RPMI8226 (cell line): ENCODE measurements at places on chromosomes 2 and 18.
A peak's percentile ranks its signal among the peaks of the same experiment; 100 is the strongest.

DNA sequence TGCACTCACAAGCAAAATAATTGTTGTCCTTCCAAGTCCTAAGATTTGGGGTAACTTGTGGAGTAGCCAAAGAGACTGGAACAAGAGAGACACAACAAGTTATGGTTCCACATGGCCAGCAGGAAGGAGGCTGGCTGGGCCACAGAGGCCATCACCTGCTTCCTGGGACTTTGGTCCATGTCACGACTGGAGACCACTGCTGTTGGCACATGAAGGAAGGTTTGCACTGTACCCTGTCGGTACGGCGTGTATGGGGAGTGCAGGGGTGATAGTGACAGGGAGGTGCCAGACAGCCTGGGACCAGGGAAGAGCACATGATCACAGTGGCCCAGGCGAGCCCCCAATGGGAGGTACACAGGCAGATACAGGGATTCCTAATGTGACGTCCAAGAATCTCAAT is 15.5 kb downstream of the SLC66A2 start:
- DNase-seq = no peak

DNA sequence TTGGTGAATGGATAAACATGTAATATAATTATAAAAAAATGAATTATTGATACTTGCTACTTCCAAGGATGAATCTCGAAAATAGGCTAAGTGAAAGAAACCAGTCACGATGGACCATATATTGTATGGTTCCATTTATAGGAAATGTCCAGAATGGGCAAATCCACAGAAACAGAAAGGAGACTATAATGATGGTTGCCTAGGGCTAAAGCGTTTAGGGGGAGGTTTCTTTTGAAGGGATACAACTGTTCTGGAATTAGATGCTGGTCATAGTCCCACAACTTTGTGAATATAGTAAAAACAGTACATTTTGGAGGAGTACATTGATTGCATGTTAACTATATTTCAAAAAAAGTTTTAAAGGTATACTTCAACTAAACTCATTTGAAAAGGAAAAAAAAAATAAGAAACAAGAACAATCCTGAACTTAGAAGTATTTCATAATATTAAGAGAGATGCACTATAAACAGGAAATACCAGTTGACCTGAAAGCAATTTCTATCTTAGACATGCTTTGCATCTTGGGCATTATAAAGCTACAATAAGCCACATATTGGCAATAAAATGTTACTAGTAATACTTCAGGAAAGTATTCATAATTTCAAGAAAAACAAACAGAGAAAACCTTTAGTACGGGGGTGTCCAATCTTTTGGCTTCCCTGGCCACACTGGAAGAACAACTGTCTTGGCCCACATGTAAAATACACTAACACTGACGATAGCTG is 130.0 kb downstream of the C2orf74 start:
- no peak for DNase-seq

DNA sequence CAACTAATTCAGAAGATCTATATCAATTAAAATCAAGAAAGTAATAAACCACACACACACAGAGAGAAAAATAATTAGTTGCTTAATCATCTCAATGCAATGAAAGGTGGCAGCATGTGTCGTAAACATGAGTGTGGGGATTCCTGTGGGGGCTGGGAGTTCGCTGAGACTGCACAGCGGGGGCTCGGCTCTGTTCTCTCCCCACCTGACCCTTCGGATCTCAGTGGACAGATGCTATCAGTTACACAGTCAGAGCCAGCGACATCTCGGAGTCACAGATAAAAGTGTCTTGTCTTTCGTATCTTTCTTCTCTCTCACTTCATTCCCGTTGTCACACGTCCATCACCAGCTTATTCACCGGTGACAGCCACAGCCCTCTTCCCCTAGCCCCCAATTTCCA is 37.1 kb downstream of the COLEC12 start:
- DNase-seq = no peak

DNA sequence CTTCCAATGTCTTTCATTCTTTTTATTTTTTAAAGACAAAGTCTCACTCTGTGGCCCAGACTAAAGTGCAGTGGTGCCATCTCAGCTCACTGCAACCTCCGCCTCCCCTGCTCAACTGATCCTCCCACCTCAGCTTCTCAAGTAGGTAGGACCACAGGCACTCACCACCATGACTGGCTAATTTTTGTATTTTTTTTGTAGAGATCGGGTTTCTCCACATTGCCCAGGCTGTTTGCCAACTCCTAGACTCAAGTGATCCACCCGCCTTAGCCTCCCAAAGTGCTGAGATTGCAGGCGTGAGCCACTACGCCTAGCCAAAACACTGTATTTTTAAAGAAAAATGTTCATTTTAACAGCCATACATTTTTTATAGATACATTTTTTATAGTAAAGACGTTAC is 12.7 kb downstream of the GCKR start:
- peak; percentile 50 for DNase-seq

GRCh38 chr2:136323935-136324334 is 206.0 kb upstream of the CXCR4 start:
- no peak for DNase-seq

DNA sequence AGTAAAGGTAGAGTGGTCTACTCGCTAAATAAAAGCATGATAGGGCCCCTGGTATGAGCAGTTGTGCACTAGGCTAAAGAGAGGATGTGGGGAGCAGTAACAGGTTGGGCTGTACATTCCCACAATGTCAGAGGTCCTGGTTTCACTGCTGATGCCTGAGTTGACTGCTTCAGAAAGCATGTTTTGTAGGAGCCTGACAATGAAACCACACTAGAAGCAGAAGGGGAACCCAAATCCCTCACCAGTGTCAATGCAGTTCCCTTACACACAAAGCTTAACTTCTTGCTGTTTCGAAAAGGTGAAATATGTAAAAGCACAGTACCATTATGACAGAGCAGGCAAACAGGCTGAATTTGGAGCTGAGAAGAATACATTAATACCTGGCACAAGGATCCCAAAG is 291.7 kb upstream of the KYNU start:
- no peak for DNase-seq

- peak; percentile 59 for DNase-seq
These were observed 714 bp downstream of the RPIA start for GRCh38 chr2:88692187-88692586.

DNA sequence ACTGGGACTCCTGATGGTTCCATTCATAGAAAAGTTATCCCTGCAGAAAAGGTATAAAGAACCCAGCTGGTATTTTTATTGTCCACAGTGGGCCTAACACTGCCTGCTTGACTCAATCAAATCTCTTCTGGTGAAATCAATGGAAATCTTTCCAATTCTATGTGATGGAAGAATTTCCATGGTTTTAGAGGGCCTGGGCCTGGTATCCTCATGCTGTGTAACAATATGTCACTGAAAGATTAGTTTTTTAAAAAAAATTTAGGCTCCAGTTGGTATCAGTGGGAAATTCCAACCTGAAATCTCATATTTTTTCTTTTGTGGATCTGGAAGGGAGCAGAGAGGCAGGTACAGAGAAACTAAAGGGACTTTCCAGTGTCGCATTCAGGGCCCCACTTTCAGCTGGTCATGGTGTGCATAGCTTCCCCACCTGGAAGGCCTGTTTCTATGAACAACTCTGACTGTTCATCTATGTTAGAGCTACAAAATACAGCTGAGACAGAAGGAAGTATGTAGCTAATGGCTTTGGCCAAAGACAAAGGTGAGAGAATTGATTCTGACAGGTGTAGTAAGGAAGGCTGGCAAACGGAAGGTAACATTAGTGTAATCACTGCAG is 20.9 kb downstream of the NEB start:
- no peak for DNase-seq

DNA sequence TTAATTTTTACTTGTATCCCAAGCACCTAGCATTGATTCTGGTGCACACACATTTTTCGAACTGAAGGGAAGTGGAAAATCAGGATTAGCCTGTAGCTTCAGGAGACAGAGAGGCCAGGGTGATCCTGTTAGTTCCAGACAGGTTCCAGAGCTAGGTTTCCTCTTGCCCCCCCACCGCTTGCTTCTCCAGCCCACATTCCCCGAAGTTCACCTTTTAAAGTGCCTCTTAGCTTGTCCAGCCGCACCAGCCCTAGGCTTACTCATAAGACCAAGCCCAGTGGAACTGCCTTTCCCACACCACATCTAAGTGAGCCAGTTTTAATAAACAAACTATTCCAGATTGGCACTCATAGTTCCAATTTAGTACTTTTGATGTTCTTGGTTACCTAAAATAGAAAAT is 898.6 kb upstream of the KLHL29 start:
- DNase-seq = no peak

DNA sequence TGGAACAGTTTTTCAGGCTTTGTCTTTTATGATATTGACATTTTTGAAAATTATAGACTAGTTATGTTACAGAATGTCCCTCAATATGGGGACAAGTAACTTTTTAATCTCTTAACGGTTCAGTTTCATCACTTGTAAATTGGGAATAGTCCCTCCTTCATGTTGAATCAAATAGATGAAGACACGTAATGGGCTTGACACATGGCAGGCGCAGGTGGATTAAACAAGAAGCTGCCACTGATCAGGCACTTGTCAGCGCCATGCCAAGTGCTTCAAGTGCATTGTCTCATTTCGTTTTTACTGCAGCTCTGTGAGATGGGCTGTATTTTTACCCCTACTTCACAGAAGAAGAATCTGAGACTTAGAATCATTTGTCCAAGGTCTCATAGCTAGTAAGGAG is 9.5 kb upstream of the SMAD4 start:
- DNase-seq = no peak

- no peak for DNase-seq
These were observed 4.9 kb upstream of the FIGLA start for GRCh38 chr2:70795164-70795995.

GRCh38 chr2:99867770-99868169 is 274.6 kb downstream of the AFF3 start:
- DNase-seq = no peak

DNA sequence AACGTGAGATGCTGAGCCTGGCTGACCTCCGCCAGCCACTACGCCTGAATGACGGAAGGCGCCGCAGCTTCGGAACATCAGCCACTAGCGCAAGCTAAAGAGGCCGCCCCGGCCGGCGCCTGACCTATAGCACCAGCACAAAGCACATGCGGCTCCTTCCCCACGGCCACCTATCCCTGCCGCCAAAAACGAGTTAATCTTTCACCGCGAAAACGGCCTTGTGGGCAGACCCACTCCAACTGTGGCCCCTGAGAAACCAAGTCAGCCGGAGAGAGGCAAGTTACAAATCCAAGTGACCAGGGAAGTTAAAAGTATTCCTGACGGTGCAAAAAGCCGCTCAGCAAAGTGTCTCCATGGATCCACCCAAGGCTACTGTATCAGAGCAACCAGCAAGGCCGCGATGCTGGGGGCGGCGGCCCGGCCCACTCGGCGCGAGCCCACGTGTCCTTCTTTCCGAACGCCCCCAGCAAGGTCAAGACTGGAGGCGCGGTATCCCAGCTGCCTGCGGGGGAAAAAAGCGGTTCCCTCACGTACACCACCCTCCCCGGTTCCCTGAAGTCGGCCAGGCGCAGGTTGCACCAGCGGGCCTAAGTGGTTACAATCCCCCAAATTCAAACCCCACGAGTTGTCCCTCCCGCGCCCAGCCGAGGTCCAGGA is 575 bp downstream of the HSPD1 start:
- peak; percentile 69 for DNase-seq

GRCh38 chr2:142723236-142723635 is 154.2 kb upstream of the KYNU start:
- no peak for DNase-seq

DNA sequence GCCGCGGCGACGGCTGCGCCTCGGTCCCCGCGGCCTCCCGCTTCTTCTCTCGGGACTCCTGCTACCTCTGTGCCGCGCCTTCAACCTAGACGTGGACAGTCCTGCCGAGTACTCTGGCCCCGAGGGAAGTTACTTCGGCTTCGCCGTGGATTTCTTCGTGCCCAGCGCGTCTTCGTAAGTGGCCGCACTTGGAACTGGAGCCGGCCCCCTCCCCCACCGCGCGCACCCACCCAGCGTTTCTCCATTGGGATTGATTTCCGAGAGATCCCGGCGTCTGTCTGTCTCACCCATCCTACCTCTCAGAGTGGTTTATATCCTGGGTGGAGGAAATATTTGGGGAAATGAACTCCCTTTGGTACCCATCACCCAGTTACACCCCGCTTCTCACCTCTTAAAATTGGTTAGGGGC is 498 bp downstream of the ITGAV start:
- no peak for DNase-seq

GRCh38 chr2:239824046-239824694 is 201.0 kb downstream of the NDUFA10 start:
- DNase-seq = peak; percentile 72

DNA sequence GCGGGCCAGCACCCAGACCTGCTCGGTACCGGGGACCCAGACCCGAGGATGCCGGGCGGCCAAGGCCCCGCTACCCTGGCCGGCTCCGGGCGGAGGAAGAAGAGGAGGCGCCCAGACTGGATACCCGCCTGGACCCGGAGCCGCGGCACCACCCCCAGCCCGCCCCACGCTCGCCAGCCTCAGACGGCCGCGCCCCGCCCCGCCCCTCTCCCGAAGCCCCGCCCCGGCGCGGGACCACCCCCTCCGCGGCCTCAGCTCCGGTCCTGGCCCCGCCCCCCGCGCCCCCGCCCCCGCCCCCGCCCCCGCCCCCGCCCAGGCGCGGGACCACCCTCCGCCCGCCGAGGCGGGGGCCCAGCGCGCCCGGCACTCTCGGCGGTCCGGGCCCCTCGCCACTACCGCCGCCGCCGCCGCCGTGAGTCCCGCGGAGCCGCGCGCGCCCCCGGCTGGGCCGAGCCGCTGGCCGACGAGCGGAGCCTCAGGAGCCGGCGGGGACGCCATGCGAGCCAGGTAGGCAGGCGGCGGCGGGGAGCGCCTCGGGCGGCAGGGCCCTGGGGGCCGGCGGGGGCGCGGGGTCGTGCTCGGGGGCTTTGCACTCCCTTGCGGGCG is at the start of gene SH3BP4:
TSS of gene SH3BP4 (plus strand) at position 354 of the 606 bp plus-strand sequence. CDS start 82,986 bp downstream, outside the sequence.
- DNase-seq = peak; percentile 56

DNA sequence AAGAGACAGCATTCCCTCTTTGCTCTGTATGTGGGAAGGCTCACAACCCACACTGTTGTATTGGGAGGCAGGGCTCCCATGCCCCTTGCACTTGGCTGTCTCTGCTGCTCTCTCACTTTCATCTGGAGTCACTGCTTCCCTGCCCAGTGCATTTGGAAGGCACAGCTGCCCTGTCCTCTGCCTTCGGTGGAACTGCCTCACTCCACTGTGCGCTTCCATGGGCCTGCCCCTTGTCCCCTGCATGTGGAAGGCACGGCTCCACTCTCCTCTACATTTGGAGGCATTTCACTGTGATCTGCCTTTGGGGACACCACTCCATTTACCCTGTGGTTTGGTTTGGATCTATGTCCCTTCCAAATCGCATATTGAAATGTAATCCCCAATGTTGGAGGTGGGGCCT is 9.1 kb upstream of the PROM2 start:
- no peak for DNase-seq
